ENCODE measurements at places on chromosomes 7 and 10.

GRCh38 chr10:95352684-95353083 lies 61.9 kb upstream of the PDLIM1 start:
- DNase-seq = no peak

DNA sequence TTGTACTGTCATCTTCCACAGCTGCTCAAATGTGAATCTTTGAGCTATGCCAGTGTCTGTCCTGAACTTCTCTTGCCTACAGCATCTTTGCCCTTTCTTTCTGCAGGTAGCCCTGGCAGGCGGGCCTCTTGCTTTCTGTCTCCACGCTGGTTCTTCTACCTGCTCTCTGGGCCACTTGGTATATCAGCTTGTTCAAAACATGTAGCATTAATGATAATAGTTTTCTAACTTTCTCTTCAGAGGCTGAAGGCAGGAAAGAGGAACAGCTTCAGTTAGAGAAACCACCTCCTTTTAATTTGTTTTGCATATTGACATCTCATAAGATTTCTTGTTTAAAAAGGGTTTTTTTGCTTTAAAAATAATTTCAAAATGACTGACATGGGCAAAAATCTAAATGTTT lies 923 bp upstream of the FGL2 start:
- no peak for DNase-seq

- no peak for DNase-seq
Measured at GRCh38 chr7:70346844-70347462, 748.7 kb downstream of the AUTS2 start.

DNA sequence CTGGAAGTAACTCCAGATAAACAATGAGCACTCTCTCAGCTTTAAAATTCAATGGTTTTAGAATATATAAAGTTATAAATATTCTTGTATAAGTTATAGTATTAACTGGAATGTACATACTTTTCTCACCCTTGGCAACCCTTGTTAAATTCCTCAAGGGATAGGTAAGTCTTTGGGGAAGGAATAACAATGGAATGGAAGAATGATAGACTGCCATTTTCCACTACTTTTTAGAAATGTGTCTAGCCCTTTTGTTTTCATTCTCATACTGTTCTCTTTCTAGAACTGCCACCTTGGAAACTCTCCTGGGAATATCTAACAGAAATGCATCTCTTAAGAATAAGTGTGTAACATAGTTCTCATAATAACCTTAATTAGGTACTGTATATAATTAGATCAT lies 8.3 kb downstream of the KIF5B start:
- no peak for DNase-seq

GRCh38 chr7:53413021-53413420 lies 377.6 kb downstream of the POM121L12 start:
- no peak for DNase-seq

DNA sequence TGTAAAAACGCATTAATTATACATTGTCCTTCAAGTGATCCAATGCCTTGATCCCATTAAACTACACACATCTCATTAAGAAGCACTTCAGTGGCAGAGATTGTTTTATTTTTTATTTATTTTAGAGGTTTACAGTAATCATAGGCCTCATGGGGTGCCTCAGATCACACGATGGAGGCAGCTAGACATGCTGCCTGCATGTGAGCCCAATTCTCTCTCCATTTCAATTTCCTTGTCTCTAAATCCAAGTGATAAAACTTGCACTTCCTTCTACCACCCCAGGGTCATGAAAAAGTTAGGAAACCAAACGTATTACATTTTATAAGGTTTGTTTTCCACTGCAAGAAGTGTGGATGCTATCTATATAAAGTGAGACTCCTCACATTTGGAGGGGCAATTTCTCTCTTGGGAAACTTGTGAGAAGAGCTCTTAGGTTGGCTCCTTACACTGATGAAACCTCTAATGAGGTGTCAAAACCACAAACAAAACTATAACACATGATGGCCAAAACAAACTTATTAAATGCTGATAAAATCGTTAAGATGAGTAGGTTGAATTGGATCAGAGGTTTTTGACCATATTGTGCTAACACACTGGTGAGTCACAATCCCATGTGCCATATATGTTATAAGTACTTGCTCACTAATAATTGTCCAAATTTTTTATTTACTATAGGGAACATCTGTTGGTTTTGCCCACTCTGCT lies 22.3 kb upstream of the XPNPEP1 start:
- DNase-seq = no peak

GRCh38 chr7:40468891-40469864 lies 334.4 kb downstream of the SUGCT start:
- no peak for DNase-seq

All from T-helper 1 cell (primary cell).